ENCODE measurements at places on chromosomes 1 and 21.
A peak's percentile ranks its signal among the peaks of the same experiment; 100 is the strongest.

DNA sequence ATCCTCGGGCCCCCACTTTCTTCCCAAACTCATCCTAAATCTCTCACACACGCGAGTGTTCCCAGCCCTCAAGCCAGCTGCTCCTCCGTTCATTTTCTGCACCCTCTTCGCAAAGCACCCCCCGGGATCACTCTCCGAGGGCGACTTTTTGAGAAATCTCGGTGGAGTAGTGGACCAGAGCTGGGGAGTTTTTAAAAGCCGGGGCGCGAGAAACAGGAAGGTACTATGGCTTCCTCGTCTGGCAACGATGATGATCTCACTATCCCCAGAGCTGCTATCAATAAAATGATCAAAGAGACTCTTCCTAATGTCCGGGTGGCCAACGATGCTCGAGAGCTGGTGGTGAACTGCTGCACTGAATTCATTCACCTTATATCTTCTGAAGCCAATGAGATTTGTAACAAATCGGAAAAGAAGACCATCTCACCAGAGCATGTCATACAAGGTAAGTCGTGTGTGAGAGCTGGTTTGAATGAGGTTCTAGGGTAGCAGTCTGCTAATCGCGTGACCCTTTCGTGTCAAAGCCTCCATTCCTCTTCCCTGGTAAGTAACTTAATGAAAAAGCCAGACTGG, 800 bp downstream of the DR1 start:
- peak; percentile 12 for DNase-seq

- DNase-seq: no peak
Measured at GRCh38 chr1:237084341-237085077, 42.5 kb downstream of the RYR2 start.

- DNase-seq: no peak
Measured at GRCh38 chr1:17744666-17745478, 10.3 kb upstream of the ACTL8 start.

- no peak for DNase-seq
Measured at GRCh38 chr1:54989968-54990810, 8.5 kb upstream of the BSND start.

- DNase-seq: no peak
Measured at GRCh38 chr1:161737625-161738024, 12.0 kb upstream of the DUSP12 start.

DNA sequence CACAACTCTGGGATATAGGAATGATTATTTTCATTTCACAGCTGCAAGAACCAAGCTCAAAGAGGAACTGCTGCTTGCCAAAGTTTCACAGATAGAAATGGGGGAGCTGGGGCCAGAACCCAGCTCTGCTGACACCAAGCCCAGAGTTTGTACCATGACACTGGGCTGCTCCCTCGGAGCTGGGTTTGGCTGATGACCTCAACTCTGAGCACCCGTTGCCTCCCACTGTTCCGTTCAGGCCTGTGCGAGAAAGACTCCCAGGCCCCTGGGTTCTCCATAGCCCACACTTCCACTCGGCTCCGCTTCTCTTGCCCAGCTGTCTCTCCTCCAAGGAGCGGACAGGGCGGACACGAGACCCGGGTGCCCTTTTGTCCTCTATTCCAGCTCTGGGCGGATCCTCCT, 55.2 kb downstream of the NGF start:
- no peak for DNase-seq

GRCh38 chr1:26779098-26779668, 8.6 kb upstream of the PIGV start:
- no peak for DNase-seq

DNA sequence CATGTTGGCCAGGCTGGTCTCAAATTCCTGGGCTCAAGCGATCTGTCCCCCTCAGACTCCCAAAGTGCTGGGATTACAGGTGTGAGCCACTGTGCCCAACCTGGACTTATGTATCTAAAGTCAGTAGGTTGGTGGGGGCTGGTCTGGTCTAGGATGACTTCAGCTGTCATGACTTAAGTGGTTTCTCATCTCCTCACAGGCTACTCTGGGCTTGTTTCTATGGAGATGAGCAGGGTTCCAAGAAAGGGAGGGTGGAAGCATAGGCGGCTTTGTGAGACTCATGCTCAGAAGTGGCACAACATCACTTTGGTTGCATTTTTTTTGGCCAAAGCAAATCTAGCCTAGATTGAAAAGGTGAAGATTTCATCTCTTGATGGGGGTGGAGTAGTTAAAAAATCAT, 115.9 kb upstream of the IVNS1ABP start:
- DNase-seq: no peak

DNA sequence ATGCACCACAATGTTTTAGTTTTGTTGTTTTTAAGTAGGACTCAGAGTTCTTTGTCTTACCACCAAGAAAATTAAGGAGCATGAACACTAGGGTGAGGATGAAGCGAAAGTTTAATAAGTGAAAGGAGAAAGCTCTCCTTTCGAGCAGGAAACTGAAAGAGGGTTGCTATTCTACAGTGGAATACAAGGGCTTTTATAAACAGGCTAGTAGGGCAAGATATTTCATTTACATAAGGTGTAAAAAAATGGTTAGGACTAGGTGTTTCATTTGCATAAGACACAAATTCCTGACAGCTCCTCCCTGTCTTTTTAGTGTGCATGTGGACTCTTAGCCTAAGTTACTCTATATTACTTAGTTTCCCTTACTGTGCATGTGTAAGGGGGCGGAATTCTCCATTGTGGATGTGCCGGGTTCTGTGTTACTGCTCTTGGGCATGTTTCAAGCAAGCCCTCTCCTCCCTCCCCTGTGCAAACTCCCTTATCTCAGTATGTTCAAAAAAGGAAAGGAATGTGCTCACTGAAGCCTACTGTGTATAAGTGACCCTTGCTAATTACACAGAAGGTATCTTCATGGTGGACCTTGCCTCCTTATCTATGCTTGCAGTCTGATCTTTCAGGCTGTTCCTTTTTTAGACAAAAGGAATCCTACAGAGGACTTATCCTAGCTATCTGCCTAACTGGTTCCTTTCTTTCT, 7.3 kb downstream of the TSHB start:
- no peak for DNase-seq

- no peak for DNase-seq
Measured at GRCh38 chr1:48616710-48617109, 144.7 kb upstream of the SPATA6 start.

- no peak for DNase-seq
Measured at GRCh38 chr1:224684979-224685425, 68.9 kb downstream of the CNIH3 start.

- DNase-seq: no peak
Measured at GRCh38 chr1:174266476-174266875, 107.2 kb downstream of the RABGAP1L start.

- no peak for DNase-seq
Measured at GRCh38 chr1:153922076-153922971, 448 bp downstream of the GATAD2B start.

- no peak for DNase-seq
Measured at GRCh38 chr1:59765011-59765730, 49.6 kb upstream of the HOOK1 start.

DNA sequence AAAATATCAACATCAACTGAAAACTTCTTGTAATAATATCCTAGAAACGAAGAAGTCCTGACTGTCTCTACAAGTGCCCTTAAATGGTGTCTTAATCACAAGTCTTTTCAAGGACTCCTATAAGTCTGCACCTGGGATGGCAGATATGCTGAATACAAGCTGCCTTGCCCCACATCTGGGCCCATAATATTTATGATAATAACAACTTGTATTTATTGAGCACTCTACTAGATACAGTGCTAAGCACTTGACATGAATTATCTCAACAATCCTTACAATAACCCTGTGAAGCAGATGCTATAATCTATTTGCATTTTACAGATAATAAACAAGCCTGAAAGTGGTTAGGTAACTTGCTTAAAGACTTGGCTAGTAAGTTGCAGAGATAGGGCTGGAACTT, 78.0 kb upstream of the ZNF648 start:
- DNase-seq: no peak

GRCh38 chr1:27690183-27690582, 18.2 kb upstream of the IFI6 start:
- DNase-seq: no peak

DNA sequence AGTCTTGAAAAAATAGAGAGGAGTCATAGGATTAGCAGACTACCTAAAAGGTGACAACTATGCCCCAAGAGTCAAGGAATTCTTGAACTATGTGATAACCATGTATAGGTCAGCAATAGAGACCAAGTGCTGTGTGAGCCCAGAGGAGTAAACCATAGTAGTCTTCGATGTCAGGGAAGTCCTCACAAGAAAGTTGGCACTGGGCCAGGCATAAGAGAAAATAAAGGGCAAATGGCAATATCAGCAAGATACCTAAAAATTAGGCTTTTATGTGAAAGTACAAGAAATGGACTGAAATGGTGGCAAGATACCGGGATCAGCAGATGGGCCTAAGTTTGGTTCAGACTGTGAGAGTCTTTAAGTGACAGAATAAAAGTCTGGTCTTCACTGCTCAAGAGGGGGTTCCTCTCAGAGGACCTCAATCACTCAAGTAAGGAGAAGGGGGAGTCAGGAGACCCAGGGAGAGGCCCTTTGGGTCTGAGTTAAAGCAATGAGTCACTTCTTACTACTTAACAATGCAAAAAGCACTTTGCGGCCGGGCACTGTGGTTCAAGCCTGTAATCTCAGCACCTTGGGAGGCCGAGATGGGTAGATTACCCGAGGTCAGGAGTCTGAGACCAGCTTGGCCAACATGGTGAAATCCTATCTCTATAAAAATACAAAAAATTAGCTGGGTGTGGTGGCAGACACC, 95.0 kb downstream of the TEX35 start:
- no peak for DNase-seq

- DNase-seq: no peak
Measured at GRCh38 chr1:119115311-119115710, 25.1 kb downstream of the WARS2 start.

GRCh38 chr1:234955107-234955731, 173.4 kb downstream of the TOMM20 start:
- no peak for DNase-seq

DNA sequence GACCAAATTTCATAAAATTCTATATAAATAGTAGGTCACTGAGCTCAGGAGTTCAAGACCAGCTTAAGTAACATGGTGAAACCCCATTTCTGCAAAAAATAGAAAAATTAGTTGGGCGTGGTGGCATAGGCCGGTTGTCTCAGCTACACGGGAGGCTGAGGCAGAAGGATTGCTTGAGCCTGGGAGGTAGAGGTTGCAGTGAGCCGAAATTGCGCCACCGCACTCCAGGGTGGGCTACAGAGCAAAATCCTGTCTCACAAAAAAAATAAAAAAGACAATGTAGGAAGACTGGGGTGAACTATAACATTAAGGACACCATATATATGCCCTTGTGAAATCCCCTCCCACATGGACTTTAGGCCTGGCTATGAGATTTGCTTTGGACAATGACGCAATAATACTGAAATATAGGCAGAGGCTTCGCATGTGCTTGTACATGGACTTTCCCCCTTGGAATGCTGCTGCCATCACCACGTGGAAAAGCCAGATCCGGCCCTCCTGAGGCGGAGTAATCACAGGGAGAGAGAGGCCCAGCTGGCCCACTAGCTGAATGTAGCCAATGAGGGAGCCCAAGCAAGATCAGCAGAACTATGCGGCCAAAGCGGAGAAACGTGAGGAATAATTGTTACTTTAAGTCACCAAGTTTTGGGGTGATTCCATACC, 13.1 kb upstream of the USP1 start:
- no peak for DNase-seq

DNA sequence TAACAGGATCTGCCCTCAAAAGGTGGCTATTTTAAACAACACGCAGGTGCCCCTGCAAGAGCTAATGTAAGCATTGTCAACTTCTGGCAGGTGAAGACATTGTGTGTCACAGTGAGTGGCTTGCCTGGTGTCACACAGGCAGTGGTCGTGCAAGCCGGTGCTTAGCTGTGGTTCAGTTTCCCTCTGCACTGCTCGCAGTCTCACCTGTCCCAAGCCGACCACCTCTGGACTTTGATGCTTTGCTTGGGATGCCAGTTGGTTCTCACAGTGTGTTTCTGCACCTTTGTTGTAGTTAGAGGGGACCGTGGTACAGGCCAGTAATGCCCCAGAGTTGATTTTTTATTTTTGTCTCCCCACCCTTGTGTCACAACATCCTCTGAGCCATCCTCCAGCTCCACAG, 85.2 kb downstream of the UCK2 start:
- DNase-seq: no peak

- no peak for DNase-seq
Measured at GRCh38 chr1:100706856-100707255, 12.7 kb upstream of the VCAM1 start.

DNA sequence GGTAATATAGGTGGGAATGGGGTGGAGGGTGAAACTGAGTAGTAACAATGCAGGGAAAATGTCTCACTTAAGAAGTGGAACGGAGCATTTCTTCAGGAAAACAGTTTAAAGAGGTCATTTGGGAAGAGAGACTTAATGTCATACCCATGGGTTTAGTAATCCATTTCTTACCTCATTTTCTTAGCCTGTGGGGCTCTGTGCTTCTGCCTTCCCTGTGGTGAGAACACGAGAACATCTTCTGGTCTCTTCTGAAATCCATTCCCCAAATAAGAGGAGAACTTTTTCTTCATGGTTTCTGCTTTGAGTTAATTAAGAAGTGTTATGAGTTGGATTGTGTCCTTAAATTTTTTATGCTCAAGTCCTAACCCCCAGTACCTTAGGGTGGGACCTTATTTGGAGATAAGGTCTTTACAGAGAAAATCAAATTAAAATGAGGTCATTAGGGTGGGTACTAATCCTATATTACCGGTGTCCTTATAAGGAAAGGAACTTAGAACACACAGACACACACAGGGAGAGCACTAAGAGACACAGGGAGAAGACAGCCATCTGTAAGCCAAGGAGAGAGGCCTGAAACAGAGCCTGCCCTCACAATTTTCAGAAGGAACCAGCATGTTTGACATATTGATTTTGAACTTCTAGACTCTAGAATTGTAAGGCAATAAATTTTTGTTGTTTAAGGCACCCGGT, 5.4 kb downstream of the CCDC190 start:
- no peak for DNase-seq

DNA sequence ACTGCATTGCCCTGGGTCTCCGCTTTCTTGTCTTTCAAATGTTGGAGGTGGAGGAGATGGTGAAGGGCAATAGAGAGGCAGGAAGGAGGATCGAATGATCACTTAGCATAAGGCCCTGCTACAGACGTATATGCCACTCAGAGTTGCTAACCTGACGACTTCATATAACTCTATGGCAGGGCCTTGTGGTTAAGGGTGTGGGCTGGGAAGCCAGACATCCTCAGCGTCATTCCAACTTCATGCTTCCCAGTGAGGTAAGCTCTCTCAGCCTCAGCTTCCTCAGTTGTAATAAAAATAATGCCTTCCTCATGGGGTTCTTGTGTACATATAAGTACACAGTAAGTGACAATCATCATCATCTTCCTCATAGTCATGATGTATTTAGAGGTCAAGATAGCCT, 54.6 kb downstream of the CASQ2 start:
- DNase-seq: no peak

DNA sequence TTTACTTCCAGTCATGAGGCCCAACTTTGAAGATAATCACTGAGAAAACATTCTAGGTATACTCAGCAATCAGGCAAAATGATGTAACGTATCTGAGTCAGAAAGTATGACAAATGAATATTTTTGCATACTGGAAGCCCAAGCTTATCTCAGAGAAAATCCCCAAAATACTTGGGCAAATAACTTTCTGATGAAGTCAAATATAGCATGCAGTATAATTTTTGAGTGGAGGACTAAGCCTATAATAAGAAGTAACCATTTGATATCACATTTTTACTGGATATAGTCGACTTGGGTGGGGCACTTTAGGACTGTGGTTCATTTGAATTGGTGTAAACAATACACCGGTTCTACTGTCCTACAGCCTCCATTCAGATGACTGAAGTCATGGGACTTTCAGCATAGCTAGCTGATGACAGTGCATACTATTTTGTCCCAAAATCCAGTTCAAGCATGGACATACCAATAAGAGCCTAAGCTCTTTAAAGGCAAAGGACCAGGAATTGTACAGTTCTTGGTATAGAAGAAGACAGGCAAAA, 2.3 kb upstream of the GADD45A start:
- DNase-seq: no peak
